ENCODE measurements at places on chromosomes 4 and X.

DNA sequence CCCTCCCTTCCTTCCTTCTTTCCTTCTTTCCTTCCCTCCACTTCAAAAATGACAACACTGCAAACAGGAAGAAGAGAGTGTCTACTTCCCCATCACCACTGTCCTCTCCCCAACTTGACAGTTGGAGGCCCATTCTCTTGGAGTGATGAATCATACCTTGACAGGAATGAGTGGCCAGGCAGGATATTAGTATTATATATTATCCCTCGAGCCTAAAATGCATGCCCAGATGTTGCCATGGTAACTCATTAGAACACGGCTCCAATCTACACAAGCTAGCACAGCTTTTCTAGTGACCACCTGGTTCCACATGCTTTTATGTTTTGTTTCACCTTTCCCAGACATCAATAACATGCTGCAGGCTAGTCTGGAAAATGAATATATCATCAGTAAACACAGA is 71.3 kb upstream of the LHFPL1 start:
- DNase-seq, result no peak

DNA sequence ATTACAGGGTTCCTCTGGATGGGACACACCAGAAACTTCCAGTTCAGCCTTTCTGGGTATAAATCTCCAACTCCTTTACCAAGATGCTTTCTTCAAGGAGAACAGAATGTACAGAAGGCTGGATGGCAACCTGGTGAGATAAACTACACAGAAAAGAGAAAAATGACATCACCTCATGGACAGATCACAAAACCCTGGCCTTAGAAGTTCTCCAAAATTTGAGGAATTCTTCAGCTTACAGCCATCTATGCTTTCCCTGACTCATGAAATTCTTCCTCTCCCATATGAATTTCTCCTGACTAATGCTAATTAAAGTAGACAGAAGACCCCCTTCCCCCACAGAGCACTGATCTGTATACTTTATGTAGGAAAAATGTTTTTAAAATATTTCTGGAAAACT is 345.4 kb downstream of the STIM2 start:
- DNase-seq, result no peak

DNA sequence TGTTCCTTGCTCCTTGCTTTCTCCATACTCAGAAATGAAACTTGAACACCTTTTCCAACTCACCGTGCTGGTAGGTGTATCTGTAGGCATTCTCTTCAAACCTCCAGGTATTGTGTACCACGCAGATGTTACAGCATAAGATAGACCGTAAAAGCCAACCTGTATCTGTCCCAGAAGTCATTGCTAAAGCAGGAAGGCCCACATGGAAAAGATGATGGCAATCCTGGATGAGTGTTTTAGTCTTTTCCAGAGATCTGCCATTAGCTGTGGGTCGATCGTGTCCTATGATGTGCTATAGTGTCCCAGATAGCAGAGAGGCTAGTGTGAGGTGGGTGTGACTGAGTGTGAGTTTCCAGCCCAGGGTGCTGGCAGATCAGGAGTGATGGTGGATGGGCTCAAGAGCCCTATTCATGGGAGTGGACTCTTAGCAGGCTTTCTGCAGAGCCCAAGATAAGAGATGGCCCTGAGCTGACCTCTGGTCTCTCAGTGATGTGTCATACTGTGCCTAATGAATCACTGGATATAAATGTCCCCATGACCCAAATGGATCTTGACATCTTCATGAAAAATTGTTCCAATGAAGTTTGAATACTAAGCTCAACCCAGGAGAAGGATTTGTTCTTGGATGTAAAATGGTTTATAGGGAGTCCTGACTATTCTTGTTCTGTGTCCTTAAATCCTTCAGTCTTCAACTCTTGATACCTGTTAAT is 69.1 kb upstream of the WDR1 start:
- peak; percentile 72 for DNase-seq

DNA sequence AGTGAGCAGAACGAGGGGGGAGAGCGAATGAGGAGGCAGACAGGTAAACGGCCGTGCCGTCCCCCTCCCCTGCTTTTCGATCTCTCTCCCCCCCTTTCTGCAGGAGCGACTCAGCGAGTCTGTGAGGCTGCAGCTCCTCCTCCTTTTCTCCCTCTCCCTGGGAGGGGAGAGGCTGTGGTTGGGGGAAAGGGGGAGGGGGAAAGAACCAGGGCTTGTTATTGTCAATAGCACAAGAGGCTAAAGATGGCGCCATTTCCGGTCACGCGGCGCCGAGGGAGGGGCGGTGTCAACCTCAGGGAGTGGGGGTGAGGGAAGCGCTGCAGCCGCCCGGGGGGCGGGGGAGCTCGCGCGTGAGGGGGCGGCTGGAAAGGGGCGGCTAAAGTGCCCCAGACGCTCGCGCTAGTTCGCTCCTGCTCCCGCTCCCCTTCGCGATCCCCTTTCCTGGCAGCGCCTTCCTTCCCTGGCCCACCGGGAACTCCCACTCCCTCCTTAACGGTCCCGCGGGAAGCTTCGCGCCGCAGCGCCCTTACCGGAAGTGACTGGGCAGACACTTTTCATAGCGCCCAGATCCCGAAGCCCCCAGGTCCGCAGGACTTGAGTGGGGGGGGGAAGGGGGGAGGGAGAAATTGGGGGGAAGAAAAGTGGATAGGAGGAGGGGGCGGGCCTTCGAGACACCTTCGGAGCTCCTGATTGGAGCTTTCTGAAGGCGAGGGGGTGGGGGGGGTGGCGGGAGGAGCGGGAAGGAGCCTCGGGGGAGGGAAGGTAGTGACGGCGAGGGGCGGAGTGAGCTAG is at the start of gene CUL4B:
Gene CUL4B, minus strand, starts transcription at position 121 of the 792 bp plus-strand sequence. CDS start 324 bp downstream, outside the sequence.
- peak; percentile 76 for DNase-seq

DNA sequence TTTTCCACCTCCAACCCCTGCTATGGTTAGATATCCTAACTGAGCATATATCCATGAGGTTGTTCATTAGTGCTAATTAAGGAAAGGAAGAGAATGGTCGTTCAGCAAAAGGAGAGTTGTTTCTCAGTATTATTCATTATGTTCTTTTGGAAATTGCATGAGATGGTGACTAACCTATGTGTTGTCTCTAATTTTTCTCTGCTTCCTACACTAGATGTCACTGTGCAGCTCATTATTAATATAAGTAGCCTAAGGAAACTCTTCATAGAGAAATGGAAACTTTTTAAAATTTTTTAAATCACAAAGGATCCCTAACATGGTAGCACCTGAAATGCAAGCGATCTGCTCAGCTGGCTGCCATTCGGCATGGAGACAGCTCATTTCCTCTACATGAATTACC is 67.7 kb upstream of the FAM9A start:
- DNase-seq, result no peak

DNA sequence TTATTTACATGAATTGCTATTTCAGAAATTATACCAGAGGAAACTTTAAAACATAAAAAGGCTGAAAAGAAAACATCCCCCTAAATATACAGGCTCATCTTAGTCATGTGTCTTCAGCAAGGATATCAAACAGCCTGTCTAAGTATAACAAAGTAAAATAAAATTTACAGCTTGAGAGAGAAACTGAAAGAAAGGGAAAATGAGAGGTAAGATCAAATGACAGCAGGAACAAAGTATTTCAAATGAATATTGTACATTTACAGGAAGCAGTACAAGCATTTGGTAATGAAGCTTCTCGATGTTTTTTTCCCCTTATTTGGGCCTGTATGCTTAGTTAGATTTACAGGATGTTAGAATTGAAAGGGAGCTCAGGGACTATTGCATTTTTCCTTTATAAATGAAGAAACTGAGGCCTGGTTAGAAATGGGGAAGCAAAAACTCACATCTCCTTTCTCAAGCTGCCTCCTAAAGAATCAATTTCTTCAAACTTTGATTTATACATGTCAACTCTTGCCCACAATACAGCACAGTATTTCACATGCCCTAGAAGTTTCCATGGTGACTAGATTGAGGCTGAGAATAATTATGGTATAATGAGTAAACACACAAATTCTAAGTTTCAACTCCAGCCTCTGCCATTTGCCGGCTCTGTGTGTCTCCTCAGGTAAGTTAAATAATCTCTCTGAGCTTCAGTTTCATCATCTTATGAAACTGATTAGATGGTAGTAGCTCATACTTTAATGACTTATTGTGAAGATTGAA is 29.3 kb downstream of the DAPP1 start:
- DNase-seq, result no peak

DNA sequence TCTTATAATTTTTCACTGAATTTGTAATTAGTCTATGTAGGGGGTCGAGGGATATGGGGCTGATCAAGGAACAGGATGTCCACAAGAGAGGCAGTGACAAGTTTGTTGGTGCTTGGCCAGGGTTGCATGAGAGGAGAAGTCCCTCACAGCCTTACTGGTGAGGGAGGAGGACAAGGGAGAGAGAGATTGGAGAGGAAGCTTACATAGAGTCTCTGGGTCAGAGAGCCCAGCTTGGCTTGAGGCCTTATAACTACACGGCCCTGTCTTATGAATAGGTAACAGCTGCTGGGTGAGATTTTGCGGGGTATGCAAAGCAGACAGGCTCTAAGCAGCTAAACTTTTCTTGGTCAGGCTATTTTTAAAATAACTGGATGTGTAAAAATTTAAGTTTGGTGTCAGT is 37.9 kb upstream of the OTUD4 start:
- no peak for DNase-seq

DNA sequence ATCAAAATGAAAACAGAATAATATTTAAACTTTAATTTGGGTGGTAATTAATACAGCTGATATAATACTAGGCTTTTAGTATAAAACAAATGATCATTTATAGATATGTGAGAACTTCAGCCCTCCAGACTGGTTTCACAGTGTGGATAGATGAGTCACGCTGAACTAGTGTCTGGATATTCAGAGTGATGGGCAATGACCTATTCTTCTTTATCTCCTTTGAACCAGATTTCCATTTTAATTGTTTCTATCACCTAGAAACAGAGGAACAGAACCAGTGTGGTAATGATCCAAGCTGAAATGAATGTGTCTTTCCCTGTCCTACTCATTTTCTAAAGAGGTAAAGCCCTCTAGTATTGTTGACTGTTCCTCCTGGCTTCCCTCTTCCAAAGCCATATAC is 155.2 kb upstream of the GK2 start:
- no peak for DNase-seq

- no peak for DNase-seq
Observed at GRCh38 chr4:183906739-183907651, 1.9 kb downstream of the STOX2 start.

DNA sequence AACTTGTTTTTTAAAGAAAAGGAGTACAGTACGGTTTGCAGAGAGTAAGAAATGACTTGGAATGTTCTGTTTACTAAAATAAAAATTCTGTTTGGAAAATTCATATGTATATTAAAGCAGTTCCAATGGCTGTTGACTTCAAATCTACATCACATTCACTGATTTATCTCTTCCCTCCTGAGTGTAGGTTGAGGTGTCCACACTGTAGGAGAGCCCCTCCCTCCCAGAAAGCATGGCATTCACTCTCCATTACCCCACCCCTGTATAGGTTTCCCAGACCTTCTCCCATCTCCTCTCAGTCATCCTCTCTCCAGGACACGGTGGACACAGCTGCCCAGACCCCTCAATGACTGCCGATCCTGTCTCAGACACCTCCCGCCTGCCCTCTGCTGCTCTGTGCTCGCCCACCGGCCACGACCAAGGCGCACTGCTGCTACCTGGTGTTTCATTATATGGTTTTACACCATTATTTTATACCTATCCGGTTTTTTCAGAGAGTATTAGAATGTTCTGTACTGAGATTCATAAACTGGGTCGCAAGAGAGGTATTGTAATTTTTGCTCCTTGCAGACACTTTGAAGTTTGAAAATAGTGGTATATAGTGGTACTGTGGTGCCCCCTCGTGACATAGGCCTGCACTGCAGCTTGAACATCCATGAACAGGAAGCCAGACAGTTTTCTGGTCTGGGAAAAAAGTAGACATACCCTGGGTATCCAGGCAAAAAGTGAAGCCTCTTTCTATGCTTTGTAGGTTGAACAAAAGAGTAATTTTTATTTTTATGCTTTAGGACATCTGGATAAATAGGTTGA is 38.8 kb upstream of the BEX4 start:
- DNase-seq, result no peak

- no peak for DNase-seq
Observed at GRCh38 chr4:36254371-36254770, 10.1 kb upstream of the ARAP2 start.

DNA sequence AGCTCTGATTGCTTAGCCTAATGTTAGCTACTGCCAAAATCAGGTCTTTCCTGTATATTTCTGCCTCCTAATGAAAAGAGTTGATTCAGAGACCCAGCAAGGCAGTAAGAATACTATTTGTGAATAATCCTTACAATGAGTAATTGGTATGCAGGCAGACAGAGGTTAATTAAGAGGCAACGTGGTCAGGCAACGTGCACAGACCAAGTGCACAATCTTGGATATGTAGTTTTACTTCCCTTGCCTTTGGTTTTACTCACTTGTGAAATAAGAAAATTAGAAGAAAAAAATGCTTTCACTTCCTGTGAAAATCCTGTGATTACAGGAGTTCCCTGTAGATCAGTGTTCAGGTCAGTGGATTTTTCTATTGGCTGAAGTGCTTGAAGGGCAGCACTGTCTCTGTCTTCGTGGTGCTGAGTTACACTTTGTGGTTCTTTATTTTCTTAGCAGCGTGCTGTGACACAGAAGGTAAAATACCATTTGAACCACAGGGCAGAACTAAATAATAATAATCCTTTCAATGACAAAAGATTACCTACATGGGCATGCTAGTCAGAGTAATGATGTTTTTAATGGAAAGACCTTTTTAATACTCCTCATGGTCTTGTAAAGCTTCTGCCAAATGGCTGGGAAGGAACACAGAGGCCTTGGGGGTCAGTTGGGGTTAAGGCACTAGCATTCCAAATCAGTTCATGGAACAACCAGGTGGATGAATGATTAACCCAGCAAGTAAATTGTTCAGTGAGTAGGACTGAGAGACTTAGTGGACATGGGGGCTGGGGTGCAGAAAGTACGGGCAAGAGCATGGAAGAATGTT is 430.9 kb downstream of the MAPK10 start:
- DNase-seq, result no peak

DNA sequence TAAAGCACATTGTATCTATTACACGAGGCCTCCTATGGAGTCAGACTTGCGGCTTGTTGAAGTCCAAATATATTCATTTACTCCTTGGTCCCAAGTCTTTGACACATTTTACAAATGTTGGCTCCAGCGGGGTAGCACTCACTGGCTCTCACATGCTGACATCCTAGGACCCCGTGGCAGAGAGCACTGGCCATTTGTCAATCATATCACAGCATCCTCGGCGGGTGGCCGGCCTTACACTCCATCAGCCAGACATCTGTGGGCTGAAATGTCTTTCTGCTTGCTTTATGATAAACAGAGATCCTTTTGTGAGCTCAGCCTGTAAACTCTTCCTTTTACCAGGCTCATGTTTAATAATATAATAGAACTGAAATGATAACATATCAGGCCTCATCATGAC is 25.7 kb upstream of the VCX2 start:
- DNase-seq, result no peak

GRCh38 chr4:45358573-45359506 is 632.5 kb upstream of the GNPDA2 start:
- no peak for DNase-seq

DNA sequence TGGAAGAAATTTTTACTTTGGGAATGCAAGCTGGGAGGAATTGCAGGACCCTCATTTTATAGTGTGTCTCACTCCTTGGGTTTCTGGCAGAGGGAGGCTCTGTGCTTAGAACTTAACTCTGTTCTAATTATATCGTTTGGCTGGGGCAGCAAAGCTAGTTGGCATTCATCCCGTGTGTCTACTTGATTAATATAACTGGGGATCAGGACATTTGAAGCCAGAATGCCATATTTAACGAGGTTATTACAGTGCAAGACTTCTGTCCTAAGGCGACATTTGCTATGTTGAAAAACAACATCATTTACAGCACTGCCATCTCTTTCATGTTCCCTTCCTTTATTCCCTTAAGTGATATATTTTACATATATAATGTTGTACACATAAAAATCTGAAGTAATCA is 179.1 kb upstream of the TBC1D9 start:
- no peak for DNase-seq

- no peak for DNase-seq
Observed at GRCh38 chr4:114078636-114079035, 99.2 kb upstream of the ARSJ start.

All from CMK (cell line).